Heart left ventricle (tissue), 16 donors: ENCODE measurements at places on chromosomes 4 and X. TPM values are rescaled to one million over a fixed set of nuclear protein-coding genes. Genes with fewer than 3 reads are reported as not detected.

- DNase-seq = no peak
- no peak overlapping the region for H3K27ac ChIP-seq
- no peaks in the 10 kb centered on the region for H3K27me3 ChIP-seq
- no peaks in the 10 kb centered on the region for H3K36me3 ChIP-seq
Measured at GRCh38 chr4:73762409-73762808, 22.0 kb downstream of the CXCL8 start.

- H3K36me3 ChIP-seq = no peaks in the 10 kb centered on the region
- no peaks in the 10 kb centered on the region for H3K4me1 ChIP-seq
- no peak for DNase-seq
- no peaks in the 10 kb centered on the region for H3K27me3 ChIP-seq
Measured at GRCh38 chrX:54745676-54746075, 52.4 kb downstream of the ITIH6 start.

DNA sequence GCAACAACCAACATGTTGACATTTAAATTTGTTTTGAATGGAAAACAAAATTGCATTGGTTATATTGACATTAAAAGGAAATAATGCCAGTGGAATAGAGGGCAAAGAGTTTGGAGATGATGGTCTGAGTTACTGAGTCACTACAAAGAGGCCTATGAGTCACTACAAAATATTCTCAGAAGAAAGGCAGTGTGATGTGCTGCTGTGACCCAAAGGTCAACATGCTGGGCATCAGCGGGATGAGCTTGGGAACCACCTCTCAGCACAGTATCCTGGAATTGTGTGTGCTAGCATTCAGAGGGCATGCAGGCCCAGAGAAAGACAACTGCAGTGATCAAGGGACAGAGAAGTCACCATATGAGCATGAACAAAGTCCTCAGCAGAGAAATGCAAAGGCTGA, 2.8 kb downstream of the CMC4 start:
- no peaks in the 10 kb centered on the region for H3K36me3 ChIP-seq
- peaks cover 13% of the 10 kb centered on the region for H3K4me1 ChIP-seq
- no peak for DNase-seq
- H3K27ac ChIP-seq = no peak overlapping the region

DNA sequence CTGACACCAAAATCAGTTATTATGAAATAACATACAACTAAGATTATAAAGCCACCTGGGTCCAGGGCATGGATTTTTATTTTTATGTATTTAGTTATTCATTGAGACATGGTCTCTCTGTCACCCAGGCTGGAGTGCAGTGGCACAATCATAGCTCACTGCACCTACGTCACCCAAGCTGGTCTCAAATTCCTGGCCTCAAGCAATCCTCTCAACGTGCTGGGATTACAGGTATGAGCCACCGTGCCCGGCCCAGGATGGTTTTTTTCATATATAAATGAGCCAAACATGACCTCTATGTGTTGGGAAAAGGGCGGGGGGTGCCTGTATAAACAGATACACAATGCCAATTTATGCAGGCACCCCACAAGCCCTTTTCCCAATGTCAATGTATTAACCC, 24.6 kb downstream of the ZNF630 start:
- H3K27ac ChIP-seq = no peak overlapping the region
- H3K36me3 ChIP-seq = no peaks in the 10 kb centered on the region
- no peaks in the 10 kb centered on the region for H3K27me3 ChIP-seq
- no peak for DNase-seq
- no peak overlapping the region for H3K4me3 ChIP-seq

DNA sequence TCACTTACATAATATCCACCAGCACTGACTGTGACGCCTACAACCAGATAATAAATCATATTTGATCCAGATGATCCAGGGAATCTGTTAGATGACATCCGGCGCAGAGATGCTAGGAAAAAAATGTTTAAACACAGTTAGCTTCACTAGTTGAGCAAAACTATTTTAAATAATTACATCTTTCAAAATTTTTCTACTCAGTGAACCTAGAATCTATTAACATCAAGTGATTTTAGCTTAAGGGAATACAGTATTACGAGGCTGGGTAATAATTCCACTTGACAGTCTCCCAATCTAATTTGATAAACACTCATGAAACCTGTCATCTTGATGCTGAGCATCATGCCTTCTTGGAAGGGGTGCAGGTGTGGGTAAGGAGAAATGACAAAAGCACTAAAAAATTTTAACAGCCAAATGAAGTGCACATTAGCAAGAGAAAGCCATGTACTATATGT, 4.7 kb downstream of the MGARP start:
- H3K4me3 ChIP-seq = no peak overlapping the region
- H3K36me3 ChIP-seq = no peaks in the 10 kb centered on the region
- H3K4me1 ChIP-seq = peaks cover 10% of the 10 kb centered on the region
- H3K27ac ChIP-seq = no peak overlapping the region
- no peak for DNase-seq

- DNase-seq = no peak
- H3K27me3 ChIP-seq = no peaks in the 10 kb centered on the region
- no peaks in the 10 kb centered on the region for H3K36me3 ChIP-seq
- no peak overlapping the region for H3K4me3 ChIP-seq
- H3K27ac ChIP-seq = no peak overlapping the region
Measured at GRCh38 chr4:80103629-80104028, 30.6 kb upstream of the ANTXR2 start.

DNA sequence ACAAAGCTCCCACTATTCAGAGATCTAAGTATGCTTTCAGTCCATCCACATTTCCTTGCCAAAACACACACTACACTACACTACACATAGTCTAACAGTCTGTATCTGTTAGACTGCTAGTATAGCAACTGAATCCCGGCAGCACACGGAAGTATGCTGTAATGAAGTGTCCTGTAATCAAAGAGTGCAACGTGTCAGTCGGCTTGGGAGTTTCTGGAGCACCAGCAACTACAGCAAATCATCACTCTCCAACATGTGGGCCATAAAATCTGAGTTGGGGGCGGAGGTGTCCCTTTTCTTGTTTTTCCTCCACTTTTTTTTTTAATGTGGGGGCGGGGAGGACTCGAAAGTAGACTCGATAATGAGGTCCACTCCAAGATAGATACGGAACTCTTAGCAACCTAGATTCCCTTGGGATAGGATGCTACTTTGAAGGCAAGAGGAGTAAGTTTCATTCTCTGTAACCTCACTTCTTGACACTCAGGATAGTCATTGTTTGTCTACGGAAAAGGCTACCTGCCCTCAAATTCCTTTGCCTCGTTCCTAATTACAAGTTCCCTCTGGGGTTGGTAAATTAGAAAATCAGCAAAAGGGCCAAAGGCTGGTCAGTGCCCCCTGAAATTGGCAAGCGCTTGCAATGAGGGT, 722 bp downstream of the SLC10A7 start:
- peaks cover 5% of the 10 kb centered on the region for H3K36me3 ChIP-seq
- peak overlapping the region; percentile 65 for H3K27ac ChIP-seq
- DNase-seq = no peak
- no peaks in the 10 kb centered on the region for H3K27me3 ChIP-seq
- H3K4me3 ChIP-seq = peak overlapping the region; percentile 94

PHEX gene
- not detected for total RNA-seq

TADA2B gene
- total RNA-seq = 31.3 TPM

PABPC1L2A gene
- total RNA-seq = not detected

DMRTC1B gene
- not detected for total RNA-seq
